ENCODE measurements at places on chromosomes 5 and 9.

DNA sequence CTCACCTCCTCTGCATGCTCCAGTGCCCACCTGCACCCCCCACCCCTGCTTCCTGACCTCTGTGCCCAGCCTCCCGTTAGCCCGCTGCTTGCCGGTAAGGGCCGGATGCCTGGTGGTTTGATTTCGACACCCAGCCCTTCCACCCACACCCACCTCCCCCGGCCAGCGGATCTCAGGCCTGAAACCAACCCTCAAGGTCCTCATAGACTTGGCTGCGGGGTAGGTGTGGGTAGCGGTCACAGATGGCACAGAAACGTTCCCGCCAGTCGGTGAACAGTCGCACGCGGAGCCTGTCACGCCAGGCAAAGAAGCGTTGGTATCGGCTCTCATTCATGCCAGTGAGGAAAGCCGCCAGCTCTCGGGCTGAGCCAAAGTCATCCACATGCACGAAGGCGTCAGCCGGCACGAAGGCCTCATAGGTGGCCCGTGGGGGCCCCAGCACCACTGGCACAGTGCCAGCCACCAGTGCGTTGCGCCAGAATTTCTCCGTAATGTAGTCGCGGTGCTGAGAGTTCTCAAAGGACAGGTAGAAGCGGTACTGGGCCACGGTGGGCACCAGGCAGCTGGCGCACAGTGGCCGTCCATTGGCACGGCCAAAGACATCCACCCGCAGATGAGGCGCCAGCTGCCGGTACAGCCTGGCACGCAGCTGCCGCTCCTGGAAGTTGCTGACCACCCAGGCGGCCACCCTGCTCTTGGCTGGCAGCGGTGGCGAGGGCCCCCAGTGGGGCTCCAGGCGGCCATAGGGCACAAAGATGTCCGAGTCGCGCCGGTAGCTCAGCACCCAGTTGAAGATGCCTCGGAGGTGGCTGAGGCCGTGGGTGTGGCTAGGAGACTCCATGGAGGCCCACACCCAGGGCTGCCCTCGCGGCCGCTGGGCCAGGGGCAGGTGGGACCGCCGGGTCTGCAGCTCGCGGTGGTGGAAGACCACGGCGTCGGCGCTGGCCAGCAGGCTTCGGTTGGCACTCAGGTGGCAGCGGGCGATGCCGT, 1.1 kb downstream of the FUT7 start:
- DNase-seq, result no peak

- peak; percentile 67 for DNase-seq
Measured at GRCh38 chr9:13264788-13265187, 14.7 kb downstream of the MPDZ start.

- no peak for DNase-seq
Measured at GRCh38 chr9:33468215-33468730, 5.5 kb downstream of the NOL6 start.

DNA sequence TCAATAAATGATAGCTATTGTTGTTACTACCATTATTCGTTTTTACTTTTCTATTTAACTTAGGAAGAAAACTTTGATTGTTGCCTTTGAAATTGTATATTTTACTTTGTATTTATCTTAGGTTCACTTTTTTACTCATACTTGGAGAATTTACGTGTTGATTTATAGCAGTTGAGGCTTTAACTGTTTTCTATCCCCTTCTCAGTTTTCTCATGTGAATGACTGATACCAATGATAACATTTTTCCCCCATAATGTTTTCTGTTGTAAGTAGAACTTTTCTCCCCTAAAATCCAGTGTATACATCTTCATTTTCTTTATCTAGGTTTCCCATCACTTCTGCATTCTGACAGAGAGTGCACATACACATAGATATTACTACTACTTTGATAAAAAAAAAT, 54.4 kb downstream of the FSD1L start:
- DNase-seq, result peak; percentile 14

GRCh38 chr5:90967851-90968250, 409.3 kb downstream of the ADGRV1 start:
- DNase-seq, result no peak
